HS-27A (cell line): ENCODE measurements at places on chromosomes 2 and 18.
A peak's percentile ranks its signal among the peaks of the same experiment; 100 is the strongest.

DNA sequence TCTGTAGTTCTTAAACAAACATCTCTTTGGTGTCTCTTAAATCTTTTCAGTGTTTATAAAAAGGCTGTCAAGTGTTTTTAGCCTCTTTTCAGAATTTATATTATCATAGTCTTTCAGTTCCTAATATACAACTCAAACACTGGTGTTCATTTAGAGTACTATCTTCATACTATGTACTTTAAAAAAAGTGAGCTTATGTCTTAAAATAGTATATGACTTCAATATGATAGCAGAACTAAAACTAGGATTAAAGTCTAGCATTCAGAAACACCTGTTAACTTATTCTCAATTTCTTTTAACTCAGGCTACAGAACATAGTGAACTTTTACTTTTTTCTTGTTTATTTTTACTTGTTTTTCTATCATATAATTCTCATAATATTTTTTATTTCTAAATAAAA is 14.7 kb upstream of the IKZF2 start:
- DNase-seq, result no peak

GRCh38 chr2:26346454-26347053 is at the start of gene ADGRF3:
ADGRF3 (minus strand) TSS chr2:26346789; CDS start chr2:26346234, 555 bp downstream.
- DNase-seq, result no peak

GRCh38 chr2:41830600-41830999 is 217.2 kb upstream of the PKDCC start:
- DNase-seq, result no peak

DNA sequence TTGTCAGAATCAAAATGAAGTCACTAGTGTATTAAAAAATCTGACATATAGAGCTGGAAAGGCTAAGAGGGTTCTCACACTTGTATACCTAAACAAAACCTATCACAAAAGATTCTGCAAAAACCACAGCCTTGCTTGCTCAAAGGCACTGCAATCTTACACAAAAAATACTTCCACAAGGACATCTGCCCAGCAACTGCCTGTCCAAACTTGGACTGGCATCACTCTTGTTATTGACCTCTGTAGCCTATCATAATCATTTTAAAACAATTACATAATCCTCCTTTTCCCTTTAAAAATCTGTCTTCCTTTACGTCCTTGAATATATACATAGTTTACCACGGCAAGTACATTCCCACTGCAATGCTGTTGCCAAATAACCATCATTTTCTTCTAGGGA is 19.9 kb downstream of the CHMP3 start:
- no peak for DNase-seq

- no peak for DNase-seq
These were observed 1430.4 kb upstream of the ACVR2A start for GRCh38 chr2:146414456-146414855.

DNA sequence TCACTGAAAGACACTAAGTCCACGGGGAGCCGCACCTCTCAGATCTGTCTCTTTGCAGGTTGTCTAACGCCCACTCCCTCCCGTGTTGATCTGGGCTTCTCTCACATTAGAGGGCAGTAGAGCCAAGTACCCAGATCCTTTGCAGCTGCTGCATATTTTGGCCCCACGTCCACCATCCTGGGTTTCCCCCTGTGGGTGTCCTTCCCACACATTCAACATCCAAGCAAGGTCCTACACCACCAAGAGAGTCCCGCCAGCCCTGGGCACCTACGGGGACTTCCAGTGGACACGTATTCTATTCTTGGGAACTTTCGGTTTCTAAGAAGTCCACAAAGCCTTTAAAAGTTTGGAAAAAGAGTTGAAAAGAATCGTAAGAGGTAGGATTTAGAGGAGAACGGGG is 116.6 kb downstream of the ATL2 start:
- DNase-seq, result no peak

GRCh38 chr18:32158108-32158624 is 31.7 kb upstream of the MEP1B start:
- DNase-seq, result peak; percentile 35

DNA sequence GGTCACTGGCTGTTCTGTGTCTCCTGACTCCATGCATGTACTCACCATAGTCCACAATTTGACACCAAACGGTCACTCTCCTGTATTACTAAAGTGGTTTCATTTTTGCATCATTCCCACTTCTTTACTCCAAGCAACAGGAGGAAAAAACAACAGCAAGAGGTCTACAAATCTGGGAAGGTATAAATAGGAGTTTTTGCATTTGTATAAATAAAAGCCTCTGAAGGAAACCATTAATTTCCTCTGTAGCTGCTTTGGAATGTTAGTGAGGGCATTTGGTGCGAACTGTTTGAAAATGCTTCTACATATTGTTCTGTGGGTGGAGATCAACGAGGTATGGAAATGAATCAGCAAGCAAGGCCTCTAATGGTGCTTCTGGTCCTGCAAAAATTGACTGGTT is 148.5 kb upstream of the DLX2 start:
- no peak for DNase-seq

GRCh38 chr2:167298017-167298416 is 409.7 kb downstream of the XIRP2 start:
- no peak for DNase-seq

- DNase-seq, result no peak
These were observed 32.3 kb downstream of the CARF start for GRCh38 chr2:202944408-202944807.

- no peak for DNase-seq
These were observed 41.5 kb downstream of the HDAC4 start for GRCh38 chr2:239359196-239359912.

DNA sequence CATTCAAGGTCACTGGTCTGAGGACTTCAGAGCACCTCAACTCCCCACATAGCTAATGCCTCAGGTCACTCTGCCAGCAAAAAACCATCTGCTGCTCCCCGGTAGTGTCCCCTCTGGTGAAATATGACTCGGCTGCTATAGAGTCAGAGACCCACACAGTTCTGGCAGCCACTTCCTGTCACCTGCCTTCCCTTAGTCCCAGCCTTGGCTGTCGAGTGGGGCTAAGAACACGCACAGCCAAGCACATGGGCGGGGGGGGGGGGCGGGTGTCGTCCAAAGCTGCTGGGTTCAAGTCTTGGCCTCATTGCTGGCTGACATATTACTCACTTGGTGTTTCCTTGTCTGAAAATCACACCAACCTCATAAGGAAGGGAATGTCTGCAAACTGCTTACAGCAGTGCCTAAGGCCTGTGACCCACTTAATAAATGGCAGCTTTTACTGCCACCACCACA is 37.5 kb downstream of the POLR1A start:
- DNase-seq, result no peak

- DNase-seq, result no peak
These were observed 35.5 kb upstream of the TMEM87B start for GRCh38 chr2:112019569-112019982.

DNA sequence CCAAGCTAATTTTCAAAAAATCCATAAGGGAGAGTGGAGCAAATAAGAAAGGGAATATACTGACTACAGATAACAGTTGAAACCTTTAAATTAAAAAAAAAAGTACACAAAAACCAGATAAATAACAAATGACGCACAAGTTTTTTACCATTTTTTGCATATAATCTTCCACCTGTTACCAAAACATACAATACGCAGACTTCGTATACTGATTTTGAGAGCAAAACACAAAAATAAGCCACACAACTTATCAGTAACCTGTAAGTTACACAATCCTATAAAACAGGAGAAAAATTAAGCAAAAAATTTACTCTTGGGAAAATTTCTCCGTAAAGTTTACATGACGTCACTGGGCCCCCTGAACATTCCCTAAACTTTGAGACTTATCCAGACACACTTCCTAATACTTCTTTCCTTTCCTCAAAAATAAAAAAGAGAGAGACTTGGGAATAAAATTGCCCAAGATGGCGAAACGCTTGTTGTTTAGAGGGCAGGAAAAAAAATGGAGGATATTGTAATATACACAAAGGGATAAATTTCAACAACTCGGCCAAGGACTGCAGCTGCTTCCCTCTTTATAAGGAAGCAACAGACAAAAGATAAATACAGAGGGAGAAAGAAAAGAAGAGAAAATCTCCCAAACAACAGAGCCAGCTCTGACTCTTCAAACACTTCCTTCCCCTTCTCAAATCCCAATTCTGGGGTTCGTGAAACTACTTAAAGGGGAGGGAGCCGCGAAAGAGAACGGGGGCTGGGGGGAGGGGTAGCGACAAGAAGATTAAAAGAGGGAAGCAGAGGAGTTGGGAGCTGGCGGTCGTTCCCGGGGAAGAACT is 1.6 kb downstream of the BAZ2B start:
- DNase-seq, result peak; percentile 43

GRCh38 chr2:4135765-4136164 is 432.4 kb downstream of the DCDC2C start:
- no peak for DNase-seq

DNA sequence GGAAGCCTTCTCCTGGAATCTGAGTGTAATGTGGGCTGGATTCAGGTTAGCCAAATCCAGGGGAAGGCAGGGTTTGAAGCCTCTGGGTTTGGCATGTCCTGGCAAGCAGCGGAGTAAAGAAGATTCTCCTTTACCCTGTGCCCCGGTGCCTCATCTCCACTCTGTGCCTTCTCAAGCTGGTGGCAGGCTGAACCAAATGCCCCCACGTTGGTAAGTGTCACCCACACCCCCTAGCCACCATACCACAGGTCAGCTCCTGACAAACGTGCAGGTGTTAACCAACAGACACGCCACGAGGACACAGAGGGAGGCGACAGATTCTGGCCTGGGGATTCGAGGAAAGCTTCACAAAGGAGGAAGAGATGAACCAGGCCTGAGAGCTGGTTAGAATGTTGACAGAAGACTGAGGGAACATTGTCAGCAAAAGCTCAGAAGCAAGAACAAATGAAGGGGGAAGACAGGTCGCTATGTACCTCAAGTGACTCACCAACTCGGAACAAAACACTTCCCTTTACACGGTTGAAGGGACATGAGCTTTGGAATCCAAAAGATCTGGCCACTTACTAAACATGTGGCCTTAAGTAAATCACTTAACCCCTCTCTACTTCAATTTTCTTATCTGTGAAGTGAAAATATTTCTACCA is 85.2 kb upstream of the LCLAT1 start:
- no peak for DNase-seq

GRCh38 chr2:65325066-65325465 is 97.4 kb downstream of the ACTR2 start:
- no peak for DNase-seq

GRCh38 chr2:190996338-190996946 is 17.5 kb downstream of the STAT1 start:
- DNase-seq, result no peak

DNA sequence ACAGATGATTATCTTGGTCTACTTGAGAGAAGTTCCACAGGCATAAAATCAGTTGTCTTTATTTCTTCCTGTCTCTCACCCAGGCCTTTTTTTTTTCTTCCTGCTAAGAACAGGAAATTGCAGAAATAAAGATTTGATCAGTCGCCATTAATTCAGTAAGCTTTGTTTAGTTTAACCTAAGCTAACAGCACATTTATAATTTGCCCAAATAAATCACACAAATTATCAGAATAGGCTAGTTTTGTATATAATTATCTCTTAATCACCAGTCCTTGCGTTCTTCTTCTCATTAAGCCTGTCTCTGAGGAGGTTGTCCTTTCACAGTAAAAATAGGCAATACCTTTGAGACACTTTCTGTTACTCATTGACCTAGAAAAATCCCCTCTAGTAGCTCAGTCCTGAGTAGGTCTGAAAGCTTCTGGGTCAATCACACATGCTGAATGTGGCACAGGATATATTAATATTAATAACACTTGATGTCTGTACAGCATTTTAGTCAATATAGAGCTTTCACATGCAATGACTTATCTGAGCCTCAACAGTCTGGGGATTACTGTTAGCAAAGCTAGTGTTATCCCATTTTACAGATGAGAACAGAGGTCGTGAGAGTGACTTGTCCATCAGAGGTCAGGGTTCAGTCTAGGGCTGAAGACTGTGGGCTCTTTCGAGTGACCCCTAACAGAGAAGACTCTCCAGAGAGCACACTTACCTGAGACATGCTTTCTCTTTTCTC is 11.2 kb upstream of the STK17B start:
- DNase-seq, result no peak

DNA sequence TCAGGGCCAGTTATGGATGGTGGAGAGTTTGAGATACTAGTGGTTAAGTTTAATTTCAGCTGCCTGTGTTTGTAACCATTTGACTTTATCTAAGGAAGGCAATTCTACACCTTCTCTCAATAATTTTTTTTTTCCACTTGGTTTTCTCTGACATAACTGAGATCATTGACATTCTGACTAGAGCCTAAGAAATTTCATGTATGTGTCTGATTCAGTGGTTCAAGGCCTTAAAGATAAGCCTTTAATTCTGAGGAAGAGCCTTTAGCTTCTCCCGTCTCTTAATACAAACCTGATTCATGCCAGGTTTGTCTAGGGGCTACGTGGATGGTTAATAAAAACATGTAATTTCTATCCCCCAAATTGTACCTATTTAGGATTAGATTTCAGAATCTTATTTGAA is 971.4 kb downstream of the DPP10 start:
- no peak for DNase-seq

DNA sequence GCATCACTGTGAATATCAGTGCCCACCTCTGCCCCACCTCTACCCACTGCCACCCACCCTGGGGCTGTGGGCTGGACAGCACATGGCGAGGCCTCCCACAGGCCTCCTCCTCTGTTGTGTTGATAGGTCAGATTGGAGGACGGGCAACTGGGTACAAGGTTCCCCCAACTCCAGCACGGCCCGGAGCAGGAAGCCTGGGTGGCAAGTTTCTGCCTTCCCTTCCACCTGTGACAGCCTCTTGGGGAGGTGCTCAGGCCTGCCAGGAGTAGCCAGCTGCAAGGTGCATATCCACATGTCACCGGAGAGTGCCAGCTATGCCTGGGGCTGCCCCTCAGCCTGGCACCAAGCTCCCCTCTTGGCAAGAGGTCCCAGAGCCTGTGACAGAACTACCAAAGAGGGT is 6.9 kb upstream of the ECEL1 start:
- no peak for DNase-seq

DNA sequence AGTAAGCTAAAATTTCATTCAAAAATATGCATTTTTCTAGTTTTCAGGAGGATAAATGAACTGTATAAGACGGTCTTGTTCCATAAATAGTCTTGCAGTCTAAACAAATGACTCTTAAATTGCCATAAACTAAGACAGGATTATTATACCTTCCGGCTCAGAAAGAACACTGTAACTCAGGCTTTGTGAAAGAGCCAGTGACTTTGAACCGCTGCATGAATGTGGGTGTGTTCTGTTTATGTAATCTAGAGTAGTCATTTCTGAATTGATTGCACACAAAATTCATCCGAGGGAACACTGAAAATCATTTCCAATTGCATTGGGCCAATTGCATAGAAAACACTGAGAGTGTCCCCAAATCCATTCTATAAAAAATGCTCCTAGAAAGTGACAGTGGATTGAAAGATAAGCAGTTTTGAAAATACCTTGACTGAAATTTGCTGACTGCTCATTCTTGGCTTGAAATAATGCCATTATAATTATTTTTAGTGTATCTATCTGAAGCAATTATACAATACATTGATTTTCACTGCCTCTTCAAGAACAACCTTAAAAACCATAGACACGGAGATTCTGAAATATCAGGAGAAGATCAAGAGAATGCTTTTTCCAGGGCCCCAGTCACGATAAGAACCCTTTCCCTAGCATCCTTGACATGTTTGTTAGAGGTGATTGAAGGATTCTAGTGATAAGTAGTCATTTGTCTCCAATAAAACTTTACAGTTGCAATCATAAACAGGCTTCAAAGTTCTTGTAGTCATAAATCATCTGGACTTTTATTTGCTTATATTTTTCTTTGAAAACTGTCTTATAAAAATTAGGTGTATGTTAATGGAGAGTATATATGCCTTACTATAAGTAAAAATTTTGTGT is 55.4 kb downstream of the CNTNAP5 start:
- no peak for DNase-seq
